Stimulated activated CD4-positive, alpha-beta T cell treated with anti-CD3 and anti-CD28 coated beads, Interleukin-2, amount 100 ng/mL, for 48 hours (primary cell): ENCODE measurements at places on chromosomes 2 and 18.

- no peak for DNase-seq
Observed at GRCh38 chr18:49560624-49561288, 1.1 kb upstream of the LIPG start.

- DNase-seq = no peak
Observed at GRCh38 chr2:227933884-227934283, 62.5 kb downstream of the DAW1 start.

DNA sequence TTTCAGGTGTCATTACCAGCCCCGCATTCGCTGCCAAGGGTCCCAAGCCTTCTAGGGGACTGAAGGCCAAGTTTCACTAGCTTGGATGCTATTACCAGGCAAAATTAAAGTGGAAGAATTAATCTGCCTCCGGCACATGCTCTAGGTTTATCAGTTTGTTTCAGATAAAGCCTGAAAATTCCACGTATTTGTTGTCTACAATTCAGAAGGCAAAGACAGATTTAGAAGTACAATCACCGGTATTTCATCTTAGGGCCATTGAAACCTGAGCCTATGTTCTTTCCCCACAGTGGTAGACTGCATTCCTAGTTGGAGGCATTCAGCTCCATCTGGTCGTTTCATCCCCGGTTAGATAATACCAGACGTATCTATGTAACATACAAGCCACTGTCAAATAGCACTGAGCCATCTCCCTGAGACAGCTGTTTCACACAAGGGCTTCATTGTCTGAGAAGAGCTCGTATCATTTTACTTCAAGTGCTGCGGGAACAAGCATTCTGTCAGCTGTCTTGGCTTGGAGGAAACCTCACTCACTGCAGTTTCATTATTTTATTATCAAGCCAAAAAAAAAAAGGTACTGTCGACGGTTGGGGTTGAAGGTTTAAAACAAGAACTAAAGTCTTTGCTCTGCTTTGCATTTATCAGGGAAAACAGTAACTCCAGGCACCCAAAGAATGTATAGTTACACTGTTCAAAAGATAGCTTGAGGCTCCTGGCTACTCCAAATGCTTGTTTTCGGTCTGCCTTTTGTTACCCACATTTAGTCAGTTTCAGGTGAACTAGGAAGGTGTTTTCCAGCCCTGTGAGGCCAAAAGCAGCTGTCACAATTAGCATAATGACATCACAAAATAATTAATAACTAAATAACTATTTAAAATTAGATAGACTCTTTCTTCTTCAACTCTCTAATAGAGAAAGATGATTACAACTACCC lies 76.7 kb downstream of the TGIF1 start:
- DNase-seq = no peak

DNA sequence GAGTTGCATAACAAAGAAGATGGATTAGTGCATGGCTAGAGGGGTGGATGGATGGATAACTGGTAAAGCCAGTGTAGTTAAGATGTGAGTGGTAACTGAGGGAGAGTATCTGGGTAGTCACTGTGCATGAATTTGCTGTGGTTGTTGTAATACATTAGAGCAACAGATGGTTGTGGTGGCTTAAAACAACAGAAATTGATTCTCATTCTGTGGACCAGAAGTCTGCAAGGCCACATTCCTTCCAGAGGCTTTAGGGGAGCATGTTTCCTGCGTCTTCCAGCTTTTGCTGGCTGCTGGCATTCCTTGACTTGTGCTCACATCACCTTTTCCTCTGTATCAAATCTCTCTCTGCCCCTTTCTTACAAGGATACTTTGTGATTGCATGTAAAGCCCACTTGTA lies 155.4 kb downstream of the ASB1 start:
- no peak for DNase-seq

DNA sequence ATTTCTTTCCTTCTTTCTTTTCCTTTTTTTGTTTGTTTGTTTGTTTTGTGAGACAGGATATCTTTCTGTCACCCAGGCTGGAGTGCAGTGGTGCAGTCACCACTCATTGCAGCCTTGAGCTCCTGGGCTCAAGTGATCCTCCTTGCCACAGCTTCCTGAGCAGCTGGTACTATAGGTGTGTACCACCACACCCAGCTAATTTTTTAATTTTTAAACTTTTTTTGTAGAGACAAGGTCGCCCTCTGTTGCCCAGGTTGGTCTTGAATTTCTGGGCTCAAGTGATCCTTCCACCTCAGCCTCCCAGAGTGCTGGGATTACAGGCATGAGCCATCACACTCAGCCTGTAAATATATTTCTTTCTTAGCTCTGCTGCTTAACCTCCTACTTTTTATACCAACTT lies 83.4 kb upstream of the CYP20A1 start:
- no peak for DNase-seq

DNA sequence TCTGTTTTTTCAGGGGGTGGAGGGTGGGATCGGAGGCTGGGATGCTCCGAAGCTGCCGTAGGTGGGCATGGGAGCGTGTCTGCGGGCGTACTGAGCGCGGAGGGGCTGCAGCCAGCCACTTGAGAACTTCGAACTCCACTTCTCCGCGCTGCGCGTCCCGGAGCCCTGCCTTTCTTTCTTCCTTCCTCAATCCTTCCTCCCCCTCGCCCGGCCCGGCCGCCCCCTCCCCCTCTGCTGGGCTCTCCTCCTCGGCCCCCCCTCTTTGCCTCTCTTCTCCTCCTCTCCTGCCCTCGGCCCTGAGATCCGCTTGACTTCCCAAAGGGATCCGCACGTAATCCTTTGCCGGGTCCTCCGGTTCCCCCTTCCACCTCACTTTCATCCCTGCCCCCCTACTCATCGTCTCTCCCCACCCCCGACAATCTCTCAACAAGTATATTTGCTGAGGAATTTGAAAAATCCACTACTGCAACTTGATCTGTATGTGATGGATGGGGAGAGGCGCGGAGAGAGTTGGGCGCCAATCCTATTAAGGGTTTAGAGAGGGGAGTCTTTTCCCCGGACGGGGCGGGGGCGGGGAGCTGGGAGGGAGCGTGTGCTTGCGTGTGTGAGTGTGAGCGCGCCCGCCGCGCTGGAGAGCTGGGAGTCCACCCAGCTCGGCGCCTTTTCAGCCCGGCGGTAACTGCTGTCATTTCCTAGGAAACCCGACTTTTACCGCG lies 1.1 kb downstream of the GLI2 start:
- no peak for DNase-seq

GRCh38 chr2:151410485-151410834 lies 758 bp downstream of the RIF1 start:
- DNase-seq = peak; percentile 26

GRCh38 chr2:170514140-170514539 lies 201.0 kb upstream of the SP5 start:
- no peak for DNase-seq

GRCh38 chr2:217186152-217186551 lies 326.3 kb upstream of the TNP1 start:
- no peak for DNase-seq

DNA sequence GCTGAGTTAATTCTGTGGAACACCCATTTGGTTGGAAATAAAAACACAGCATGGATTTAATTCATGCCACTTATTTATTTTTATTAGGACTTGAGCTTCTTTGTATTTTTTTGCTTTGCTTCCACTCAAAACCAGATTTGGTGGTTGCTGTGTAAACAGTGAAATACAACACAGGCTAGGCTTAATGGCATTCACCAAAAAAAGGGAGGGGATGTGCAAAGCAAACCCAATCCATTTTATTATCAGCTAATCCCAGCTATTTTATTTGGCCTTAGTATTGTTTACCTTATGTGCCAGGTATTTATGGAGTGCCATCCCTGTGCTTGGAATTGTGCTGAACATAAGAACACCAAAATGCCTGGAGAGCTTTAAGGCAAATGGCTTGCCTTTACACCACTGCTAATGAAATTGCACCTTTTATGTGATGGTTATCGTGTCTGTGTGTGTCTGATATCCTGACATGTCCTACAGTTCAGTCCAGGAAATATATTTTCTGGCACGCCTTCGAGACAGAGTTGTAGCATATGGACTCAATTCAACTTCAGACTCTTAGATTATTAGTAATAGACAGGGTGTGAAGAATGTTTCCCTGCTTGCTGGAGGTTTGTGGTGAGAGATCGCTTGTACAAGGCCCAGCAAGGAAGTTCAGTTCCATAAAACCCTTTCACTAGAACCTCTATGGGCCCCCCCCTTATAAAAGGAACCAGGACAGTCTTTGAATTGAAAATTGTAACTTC lies 99.6 kb downstream of the PRPF40A start:
- DNase-seq = no peak
